ENCODE measurements at places on chromosomes 2 and 18.

DNA sequence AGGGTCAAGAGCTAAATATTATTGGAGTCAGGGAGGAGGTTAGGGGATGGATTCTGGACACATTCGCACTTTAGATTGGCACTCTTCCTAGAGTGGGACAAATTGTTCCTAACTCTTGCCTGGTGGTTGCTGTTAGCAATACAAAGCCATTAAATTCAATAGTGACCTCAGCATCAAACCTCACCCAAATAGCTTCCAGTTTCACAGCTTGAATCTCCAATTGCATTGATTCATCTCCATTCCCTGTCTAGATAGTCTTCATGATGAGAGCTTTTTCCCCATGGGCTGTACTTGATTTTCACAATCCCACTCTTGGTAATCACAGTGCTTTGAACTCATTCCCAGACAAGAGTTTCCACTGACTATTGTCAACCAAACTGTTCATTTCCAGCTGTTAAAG is 585.9 kb upstream of the SYT4 start:
- no peak for DNase-seq

DNA sequence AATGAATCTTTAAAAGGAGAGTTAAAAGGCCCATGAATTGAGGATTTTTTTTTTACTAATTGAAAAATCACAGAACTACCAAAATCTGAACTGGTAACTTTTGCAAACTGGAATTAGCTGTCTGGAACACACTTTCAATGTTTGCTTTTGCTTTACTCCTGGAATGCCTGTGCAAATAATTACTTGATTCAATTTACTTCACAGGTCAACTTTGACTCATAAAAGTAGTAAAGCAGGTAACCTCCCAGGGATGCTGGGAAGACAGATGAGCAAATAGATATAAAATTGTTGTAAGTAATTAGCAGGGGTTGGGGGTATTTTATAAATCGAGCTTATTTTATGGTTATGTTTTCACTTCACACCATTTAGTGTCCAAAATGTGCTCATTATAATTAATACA is 398.3 kb upstream of the HNRNPA3 start:
- no peak for DNase-seq

GRCh38 chr2:133086176-133086575 is 416.2 kb upstream of the LYPD1 start:
- no peak for DNase-seq

DNA sequence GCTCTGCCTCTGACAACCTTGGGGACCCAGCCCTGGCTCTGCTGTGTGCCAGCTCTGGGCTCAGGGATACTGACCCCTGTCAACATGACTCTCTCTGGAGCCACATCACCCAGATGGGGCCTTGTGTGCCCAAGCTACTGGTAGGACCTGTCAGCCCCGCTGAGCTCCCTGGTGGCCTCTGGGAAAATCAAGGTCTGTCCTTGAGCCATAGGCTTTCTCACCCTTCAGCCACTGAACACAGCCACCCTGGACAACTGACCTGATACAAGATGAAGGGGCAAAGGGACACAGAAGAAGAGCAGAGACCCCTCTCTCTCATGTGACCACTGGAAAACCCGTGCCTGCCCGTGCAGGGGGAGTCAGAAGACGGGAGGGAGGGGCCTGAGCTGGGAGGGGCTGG is 7.8 kb downstream of the CCDC74A start:
- no peak for DNase-seq

GRCh38 chr2:136139631-136140030 is 21.7 kb upstream of the CXCR4 start:
- DNase-seq: no peak

DNA sequence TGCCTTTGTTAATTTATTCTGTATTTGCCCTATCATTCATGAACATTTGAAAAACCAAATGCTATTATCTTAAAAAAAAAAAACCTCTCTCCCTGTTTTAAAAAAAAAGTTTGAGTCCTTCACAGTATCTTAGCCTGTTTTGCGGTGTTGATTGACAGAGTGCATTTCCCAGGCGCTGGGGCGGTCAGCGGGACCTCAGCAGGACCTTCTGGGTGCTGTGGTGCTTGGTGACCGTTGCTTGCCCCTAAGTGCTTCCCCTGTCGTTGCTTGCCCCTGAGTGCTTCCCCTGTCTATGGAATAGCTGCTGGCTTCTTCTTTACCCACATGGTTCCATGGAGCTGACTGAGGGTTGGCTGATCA is 12.1 kb downstream of the ATP6V1C2 start:
- DNase-seq: no peak

All from HAP-1 (cell line).